Stimulated activated CD8-positive, alpha-beta memory T cell treated with anti-CD3 and anti-CD28 coated beads, Interleukin-2, amount 100 ng/mL, for 48 hours (primary cell): ENCODE measurements at places on chromosomes 11 and 22.

GRCh38 chr11:65355013-65355775 lies 643 bp downstream of the TIGD3 start:
- peak; percentile 23 for DNase-seq

- no peak for DNase-seq
Measured at GRCh38 chr22:40560551-40560950, 76.0 kb downstream of the MRTFA start.

DNA sequence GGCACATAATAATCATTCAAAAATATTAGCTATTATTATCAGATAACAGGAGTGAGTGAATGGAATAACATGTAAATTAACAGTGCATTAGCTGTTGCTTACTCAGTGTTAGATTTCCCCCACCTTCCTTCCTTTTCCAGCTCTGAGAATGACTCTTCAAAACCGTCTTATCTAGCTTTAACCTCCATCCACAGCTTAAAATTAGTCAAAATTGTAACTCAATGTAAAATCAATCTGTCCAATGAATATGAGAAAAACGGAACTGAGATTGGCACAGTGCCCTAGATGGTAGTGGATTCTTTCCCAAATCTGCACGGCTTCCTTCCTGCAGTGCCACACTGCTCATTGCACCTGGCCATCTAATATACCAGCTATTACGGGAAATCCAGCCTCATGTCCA lies 156.8 kb upstream of the BDNF start:
- DNase-seq, result no peak

DNA sequence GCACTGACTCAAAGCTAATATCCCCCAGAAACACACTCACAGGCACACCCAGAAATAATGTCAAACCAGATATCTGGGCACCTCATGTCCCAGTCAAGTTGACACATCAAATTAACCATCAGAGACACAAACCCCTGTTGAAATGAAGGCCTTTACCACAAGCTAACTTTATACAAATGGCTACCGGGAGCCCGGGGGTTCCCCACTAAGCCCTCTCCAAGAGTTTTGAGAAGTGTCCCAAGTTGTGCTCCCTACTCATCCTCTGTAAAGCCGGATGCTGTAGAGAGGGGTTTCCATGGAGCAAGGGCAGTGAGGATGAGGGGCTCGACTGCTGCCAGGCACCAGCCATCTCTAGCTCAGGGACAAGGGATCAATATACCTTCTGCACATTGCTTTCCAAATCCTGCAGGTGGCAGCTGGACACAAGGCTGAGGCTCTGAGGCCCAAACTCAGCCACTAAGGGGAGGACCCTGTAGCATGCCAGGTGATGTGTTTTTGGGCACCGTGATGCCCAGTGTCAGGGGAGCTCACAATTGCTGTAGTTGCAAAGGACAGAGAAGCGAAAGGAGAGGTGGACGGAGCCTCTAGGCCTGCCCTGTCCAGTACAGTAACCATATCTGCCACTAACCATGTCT lies 145.7 kb downstream of the TTC17 start:
- DNase-seq, result no peak

GRCh38 chr11:123580137-123580536 lies 74.3 kb downstream of the SCN3B start:
- no peak for DNase-seq

DNA sequence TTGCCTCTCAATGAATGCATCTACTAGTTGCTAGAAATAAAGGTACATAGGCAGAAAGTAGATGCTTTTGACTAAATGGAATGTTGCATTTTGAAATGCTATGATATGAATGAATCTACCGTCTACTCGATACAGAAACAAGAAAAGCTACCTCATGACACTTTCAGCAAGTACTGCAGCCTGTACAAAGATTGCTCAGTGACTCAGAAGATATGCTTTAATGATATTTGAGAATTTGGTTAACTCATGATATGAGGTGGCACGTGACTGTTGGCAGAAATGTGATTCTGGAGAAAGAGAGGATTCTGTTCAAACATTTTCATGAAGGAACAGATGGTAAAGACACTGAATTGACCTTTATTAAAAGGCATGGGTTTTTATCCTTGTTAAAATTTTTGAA lies 76.0 kb downstream of the HSD17B12 start:
- no peak for DNase-seq

GRCh38 chr11:20311444-20311843 lies 52.1 kb upstream of the HTATIP2 start:
- no peak for DNase-seq

- DNase-seq, result no peak
Measured at GRCh38 chr22:37223965-37224551, 11.8 kb upstream of the SSTR3 start.

DNA sequence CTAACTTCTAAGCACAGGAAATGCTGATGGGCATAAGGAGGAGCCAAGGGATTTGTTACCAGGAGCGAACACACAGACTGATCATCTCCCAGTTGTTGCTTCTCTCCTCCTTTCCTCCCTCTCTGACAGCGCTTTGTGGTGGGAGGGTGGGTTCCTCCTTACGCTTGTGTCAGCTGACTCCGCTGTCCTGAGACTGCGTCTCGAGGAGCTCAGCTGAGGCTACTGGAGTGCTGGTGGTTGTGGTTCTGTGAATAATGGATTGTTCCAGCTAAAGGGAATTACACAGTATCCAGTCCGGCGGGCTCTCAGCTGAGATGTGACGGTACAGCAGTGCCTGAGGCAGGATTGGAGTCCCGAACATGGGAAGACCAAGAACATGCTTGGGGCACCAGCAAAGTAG lies 113.4 kb downstream of the CTNND1 start:
- DNase-seq, result no peak

DNA sequence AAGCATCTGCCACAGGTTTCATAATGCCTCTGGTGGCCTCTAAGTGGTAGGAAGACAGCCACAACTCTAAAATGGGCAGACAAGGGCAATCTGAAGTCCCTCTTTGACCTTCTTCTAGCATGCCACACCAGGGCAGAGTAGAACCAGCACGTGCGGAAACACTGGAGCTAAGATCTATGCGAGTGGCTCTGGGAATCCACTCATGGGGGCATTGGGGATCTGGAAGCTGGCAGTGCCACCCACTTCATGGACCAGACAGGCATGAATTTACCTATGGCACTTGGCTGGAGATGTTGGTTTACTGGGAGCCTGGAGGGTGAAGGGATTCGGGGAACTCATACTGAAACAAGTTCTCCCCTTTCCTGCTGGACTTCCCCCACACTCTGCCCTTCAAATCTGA lies 337.4 kb downstream of the MIAT start:
- DNase-seq, result no peak

GRCh38 chr22:44206696-44207095 lies 26.0 kb downstream of the PARVG start:
- DNase-seq, result no peak

GRCh38 chr11:73940801-73941570 lies 9.8 kb upstream of the DNAJB13 start:
- DNase-seq, result no peak

DNA sequence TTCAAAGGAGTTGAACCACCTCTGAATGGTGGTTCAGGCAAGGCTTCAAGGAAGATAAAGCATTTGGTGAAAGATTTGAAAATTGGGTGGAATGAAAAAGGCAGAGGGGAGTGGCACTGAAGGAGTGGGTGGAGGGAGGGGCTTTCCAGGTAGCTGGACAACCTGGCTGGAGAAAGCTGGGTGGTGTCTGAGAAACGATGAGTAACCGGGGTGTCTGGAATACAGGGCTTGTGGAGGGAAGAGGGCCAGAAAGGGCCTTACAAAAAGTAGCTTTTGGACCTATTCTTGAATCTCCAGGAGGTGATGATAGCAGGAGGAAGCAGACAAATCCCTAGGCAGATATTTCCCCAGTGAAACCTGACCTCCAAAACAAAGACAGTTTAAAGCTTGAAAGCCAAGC lies 99.3 kb downstream of the RASSF10 start:
- DNase-seq, result no peak
